ENCODE measurements at places on chromosomes 7 and 10. TPM values are rescaled to one million over a fixed set of nuclear protein-coding genes. Genes with fewer than 3 reads are reported as not detected.

GRCh38 chr10:112366992-112367391 is 6.9 kb upstream of the ACSL5 start:
- peaks cover 8% of the 10 kb centered on the region for H3K4me1 ChIP-seq
- no peak overlapping the region for H3K27ac ChIP-seq
- H3K27me3 ChIP-seq: no peaks in the 10 kb centered on the region
- no peak overlapping the region for H3K4me3 ChIP-seq
- no peak for DNase-seq

DNA sequence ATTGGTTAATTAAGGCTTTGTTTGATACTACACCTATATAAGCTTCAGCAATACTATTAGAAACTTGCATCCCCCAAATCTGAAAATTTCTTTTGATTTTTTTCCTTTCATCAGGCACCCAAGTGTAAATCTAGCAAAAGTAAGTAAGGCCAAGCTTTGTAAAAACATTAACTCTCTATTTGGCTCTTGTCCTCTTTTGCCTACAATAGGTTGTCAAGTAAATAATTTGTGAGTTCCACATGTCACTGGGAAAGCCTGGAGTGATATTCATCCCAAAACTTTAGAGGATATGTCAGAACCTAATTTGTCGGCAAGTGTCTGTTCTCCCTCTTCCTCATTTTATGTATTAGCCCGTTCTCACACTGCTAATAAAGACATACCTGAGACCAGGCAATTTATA is 492.4 kb downstream of the IPMK start:
- no peak overlapping the region for H3K27ac ChIP-seq
- DNase-seq: no peak
- no peaks in the 10 kb centered on the region for H3K36me3 ChIP-seq

DNA sequence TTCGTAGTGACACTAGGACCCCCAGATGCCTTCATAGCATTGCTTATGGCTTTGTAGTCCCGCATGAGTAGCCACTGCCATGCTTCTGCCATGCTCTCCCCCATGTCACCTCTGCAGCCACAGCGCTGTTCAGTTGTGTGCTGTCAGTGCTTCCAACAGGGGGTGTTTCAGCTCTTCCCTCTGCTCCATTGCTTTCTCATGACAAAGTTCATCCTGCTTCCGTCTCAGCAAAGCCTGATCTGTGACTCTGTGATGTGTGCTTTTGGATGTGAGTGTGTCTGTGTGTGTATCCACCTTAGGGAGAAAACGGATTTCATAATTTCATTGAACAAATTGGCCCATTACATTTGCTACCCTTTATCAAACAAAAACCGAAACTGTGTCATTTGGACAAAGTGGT is 134.9 kb upstream of the SAMD8 start:
- no peak overlapping the region for H3K4me3 ChIP-seq
- H3K36me3 ChIP-seq: peaks cover 7% of the 10 kb centered on the region
- H3K4me1 ChIP-seq: peaks cover 35% of the 10 kb centered on the region
- DNase-seq: no peak
- no peak overlapping the region for H3K27ac ChIP-seq
- H3K27me3 ChIP-seq: no peaks in the 10 kb centered on the region

- DNase-seq: no peak
- H3K36me3 ChIP-seq: no peaks in the 10 kb centered on the region
- no peak overlapping the region for H3K4me3 ChIP-seq
- no peaks in the 10 kb centered on the region for H3K27me3 ChIP-seq
- no peaks in the 10 kb centered on the region for H3K4me1 ChIP-seq
- H3K27ac ChIP-seq: no peak overlapping the region
Measured at GRCh38 chr7:112061051-112061450, 145.1 kb downstream of the DOCK4 start.

The ZNF107 gene
- 7.8 TPM for polyA plus RNA-seq

- no peak overlapping the region for H3K27ac ChIP-seq
- no peaks in the 10 kb centered on the region for H3K4me1 ChIP-seq
Measured at GRCh38 chr10:18313140-18313530, 172.9 kb downstream of the CACNB2 start.

DNA sequence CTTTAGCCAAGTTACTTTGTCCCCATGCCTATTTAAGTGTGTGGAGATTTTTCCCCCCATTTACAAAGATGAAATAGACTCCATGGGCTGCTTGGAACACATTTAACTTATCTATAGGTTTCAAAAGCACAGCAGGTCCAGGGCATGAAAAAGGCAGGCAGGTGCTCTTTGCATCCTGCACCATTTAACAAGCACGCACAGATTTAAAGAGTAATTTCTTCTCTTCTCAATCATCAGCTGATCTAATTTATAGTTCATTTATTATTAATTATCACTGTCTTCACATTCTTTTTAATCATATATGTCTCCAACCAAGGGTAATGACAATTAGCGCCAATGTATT is 156.8 kb downstream of the CACNA2D1 start:
- H3K4me3 ChIP-seq: no peak overlapping the region
- H3K27ac ChIP-seq: no peak overlapping the region
- H3K27me3 ChIP-seq: no peaks in the 10 kb centered on the region
- H3K36me3 ChIP-seq: no peaks in the 10 kb centered on the region
- DNase-seq: no peak

GRCh38 chr7:30815951-30816644 is 44.9 kb downstream of the MINDY4 start:
- H3K4me1 ChIP-seq: no peaks in the 10 kb centered on the region
- H3K27ac ChIP-seq: peak overlapping the region; percentile 28
- no peak for DNase-seq
- no peak overlapping the region for H3K4me3 ChIP-seq
- no peaks in the 10 kb centered on the region for H3K36me3 ChIP-seq
- H3K27me3 ChIP-seq: no peaks in the 10 kb centered on the region

DNA sequence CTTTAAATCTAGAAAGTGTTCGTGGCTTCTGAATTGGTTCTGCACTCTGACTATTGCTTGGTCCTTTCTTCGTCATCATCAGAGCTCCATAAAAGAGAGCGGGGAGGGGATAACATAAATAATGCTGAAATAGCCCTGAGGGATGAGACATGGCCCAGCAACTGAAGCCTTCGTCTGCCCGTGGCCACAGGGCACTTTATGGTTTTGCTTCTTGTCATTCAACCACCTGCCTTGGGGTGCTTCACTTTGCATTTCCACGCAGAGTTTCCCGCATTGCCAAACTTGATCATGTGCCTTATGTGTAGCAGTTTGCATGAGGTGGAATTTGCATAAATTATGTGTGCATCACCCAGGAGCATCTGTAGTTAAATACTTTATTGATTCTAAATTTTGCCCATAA is 15.9 kb downstream of the GSTO2 start:
- no peak overlapping the region for H3K27ac ChIP-seq
- peaks cover 4% of the 10 kb centered on the region for H3K27me3 ChIP-seq
- no peak for DNase-seq
- no peaks in the 10 kb centered on the region for H3K36me3 ChIP-seq
- no peak overlapping the region for H3K4me3 ChIP-seq

GRCh38 chr7:55339033-55340000 is 25.8 kb upstream of the LANCL2 start:
- H3K27ac ChIP-seq: no peak overlapping the region
- DNase-seq: no peak
- no peaks in the 10 kb centered on the region for H3K4me1 ChIP-seq
- no peak overlapping the region for H3K4me3 ChIP-seq
- no peaks in the 10 kb centered on the region for H3K36me3 ChIP-seq

The LRRC61 gene
- 4.2 TPM for polyA plus RNA-seq

The PDK4 gene
- polyA plus RNA-seq: 21.1 TPM

GRCh38 chr7:54215424-54215823 is 326.8 kb upstream of the VSTM2A start:
- no peaks in the 10 kb centered on the region for H3K36me3 ChIP-seq
- no peak for DNase-seq
- no peak overlapping the region for H3K27ac ChIP-seq
- no peak overlapping the region for H3K4me3 ChIP-seq
- H3K4me1 ChIP-seq: no peaks in the 10 kb centered on the region
- H3K27me3 ChIP-seq: no peaks in the 10 kb centered on the region

DNA sequence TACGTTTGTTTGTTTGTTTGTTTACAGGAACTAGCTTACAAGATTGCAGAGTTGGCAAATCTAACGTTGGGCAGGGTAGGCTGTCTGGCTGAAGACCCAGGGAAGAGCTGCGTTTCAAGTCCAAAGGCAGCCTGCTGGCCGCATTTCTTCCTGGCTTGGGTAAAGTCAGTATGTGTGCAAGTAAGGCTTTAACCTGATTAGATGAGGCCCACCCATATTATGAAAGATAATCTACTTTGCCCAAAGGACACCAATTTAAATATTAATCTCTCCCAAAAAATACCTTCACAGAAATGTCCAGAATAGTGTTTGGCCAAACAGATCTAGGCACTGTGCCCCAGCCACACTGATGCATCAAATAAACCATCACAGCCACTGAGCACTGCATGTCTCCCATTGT is 228.9 kb upstream of the HABP2 start:
- no peaks in the 10 kb centered on the region for H3K27me3 ChIP-seq
- peaks cover 28% of the 10 kb centered on the region for H3K4me1 ChIP-seq
- no peak for DNase-seq

DNA sequence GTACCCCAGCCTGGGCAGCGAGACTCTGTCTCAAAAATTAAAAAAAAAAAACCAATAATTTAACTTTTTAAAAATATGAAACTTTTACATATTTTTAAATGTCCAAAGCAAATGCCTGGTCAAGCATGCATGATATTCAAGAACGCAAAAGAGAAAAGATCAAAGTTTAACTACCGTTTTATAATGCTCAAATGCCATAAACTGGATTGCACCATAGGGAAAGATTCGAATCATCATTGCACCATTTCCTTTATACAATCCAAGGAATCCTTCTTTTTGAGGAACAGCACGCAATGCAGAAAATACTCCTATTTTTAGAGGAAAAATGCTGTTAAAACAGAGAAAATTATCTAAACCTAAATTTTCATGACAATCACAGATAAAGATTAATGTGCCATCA is 20.9 kb downstream of the SLC25A16 start:
- no peak for DNase-seq
- no peak overlapping the region for H3K27ac ChIP-seq
- no peaks in the 10 kb centered on the region for H3K4me1 ChIP-seq
- no peak overlapping the region for H3K4me3 ChIP-seq

GRCh38 chr7:5649641-5650040 is 131.8 kb downstream of the RNF216 start:
- peaks cover 85% of the 10 kb centered on the region for H3K36me3 ChIP-seq
- DNase-seq: no peak
- H3K4me3 ChIP-seq: no peak overlapping the region
- H3K27me3 ChIP-seq: no peaks in the 10 kb centered on the region

The ASB10 gene
- not detected for polyA plus RNA-seq

DNA sequence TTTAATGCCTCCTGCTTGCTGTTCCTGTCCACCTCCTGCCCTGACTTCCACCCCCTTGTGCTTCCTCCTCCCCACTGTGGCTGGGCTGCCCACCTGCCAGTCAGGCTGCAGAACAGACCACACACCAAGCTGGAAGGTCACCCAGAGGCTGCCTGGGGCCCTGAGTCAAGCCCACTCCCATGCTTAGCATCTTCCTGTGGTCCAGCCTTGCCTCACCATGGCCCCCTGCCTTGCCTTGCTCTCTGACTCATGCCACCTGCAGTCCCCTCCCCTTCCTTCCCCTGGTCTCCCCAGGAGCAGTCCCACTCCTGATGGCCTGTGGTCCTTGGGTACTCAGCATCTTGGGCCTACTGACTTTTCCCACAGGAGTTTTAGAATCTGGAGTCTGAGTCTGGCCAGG is 2.3 kb downstream of the CLEC2L start:
- no peaks in the 10 kb centered on the region for H3K36me3 ChIP-seq
- H3K4me3 ChIP-seq: no peak overlapping the region
- peaks cover 13% of the 10 kb centered on the region for H3K4me1 ChIP-seq
- DNase-seq: no peak

- H3K27me3 ChIP-seq: no peaks in the 10 kb centered on the region
- H3K36me3 ChIP-seq: no peaks in the 10 kb centered on the region
- H3K27ac ChIP-seq: no peak overlapping the region
Measured at GRCh38 chr7:117017702-117018266, 64.5 kb downstream of the ST7 start.

DNA sequence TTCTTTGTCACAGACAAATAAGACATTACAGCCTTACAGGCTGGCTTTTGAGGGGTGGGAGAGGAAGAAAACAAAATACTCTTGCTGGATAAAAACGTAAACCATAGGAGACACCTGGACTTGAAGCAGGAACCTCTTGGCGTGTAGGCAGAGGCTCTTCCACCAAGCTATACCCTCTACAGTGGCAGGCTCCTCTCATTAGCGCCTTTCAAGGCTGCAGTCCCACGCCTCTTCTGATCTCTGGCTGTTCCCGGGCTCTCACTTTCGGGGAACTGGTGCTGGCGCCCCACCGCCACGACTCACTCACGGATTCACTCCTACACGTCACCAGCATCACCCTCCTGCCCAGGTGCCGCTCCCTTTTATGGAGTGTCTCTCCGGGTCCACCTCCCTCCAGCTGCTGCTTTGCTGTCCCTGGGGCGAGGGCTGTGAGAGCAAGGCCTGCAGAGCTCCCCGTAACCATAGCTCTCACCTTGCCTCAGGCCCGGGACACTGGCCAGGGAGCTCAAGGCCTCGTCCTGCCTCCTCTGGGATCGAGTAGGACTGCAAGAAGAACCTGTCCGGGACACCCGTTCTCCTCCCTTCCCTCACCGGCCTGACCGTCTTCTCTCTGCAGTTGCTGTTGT is 62.6 kb downstream of the ZNF777 start:
- DNase-seq: no peak
- H3K4me3 ChIP-seq: no peak overlapping the region
- H3K27ac ChIP-seq: no peak overlapping the region
- H3K36me3 ChIP-seq: no peaks in the 10 kb centered on the region
- H3K27me3 ChIP-seq: no peaks in the 10 kb centered on the region

GRCh38 chr7:66505531-66506451 is 122.9 kb upstream of the KCTD7 start:
- no peaks in the 10 kb centered on the region for H3K36me3 ChIP-seq
- no peak overlapping the region for H3K27ac ChIP-seq
- peak overlapping the region; percentile 30 for H3K4me3 ChIP-seq
- peaks cover 46% of the 10 kb centered on the region for H3K27me3 ChIP-seq
- DNase-seq: peak; percentile 81

DNA sequence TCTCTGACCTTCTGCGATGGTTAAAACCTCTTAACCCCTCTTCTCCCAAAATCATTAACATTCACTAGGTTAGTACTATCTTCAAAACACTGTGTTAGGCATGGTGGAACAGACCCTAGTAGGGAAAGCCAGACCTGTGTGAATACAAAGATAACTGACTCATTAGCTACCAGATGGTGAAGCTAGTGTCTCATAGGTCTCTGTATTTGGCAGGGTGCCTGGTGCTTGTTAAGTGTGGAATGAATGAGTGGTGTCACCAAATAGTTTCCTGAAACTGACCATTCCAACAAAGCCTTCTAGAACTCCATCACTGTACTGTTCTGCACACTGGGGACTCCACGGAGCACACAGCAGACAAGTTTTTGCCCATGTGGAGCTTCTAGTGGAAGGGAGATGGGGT is 27.7 kb upstream of the TM9SF3 start:
- no peak overlapping the region for H3K27ac ChIP-seq
- no peaks in the 10 kb centered on the region for H3K4me1 ChIP-seq
- H3K4me3 ChIP-seq: no peak overlapping the region
- peaks cover 75% of the 10 kb centered on the region for H3K36me3 ChIP-seq

The ANKRD61 gene
- polyA plus RNA-seq: not detected

The ZNF33A gene
- 9.7 TPM for polyA plus RNA-seq
